Activated T-cell treated with anti-CD3 and anti-CD28 coated beads for 48 hours (primary cell): ENCODE measurements at places on chromosomes 3 and 15.
A peak's percentile ranks its signal among the peaks of the same experiment; 100 is the strongest.

GRCh38 chr3:106130384-106131198 lies 261.8 kb upstream of the CBLB start:
- no peak for DNase-seq

GRCh38 chr3:115469649-115470048 lies 153.7 kb upstream of the GAP43 start:
- no peak for DNase-seq

DNA sequence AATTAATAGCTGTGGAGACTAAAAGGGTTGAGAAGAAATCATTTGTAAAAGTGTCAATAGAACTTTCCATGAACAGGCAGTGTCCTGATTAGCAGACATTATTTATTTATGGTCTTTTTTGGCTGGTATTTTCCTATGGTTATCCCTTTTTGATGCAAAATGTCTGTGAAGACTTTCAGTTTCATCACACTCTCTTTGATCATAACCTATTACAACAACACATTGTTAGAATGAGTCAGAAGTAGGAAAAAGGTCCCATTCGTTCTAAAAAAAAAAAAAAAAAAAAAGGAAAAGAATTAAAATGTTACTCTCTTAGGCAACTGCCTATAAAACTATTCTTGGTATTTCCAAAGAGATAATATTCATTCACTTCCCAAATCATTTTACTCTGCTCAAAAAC lies 62.1 kb downstream of the SLC49A4 start:
- no peak for DNase-seq

- DNase-seq: no peak
These were observed 2.4 kb upstream of the MAGI1 start for GRCh38 chr3:66041116-66041515.

DNA sequence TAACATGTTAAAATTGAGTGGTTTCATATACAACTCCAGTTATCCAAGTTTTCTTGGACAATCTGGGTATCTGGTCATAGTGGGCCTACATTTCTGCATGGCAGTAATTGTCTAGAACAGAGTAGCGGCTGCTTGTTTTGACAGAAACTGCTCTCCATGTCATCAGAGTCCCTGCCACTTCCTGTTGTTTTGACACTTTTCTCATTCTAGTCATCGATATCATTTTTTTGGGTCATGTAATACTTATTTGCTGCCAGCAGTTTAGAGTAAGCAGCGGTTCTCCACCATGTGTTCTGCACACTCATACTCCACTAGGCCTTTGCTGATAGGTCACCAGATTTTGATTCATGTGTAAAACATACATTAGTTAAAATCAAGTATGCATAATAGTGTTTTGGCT lies 81.5 kb downstream of the SLC25A26 start:
- no peak for DNase-seq

DNA sequence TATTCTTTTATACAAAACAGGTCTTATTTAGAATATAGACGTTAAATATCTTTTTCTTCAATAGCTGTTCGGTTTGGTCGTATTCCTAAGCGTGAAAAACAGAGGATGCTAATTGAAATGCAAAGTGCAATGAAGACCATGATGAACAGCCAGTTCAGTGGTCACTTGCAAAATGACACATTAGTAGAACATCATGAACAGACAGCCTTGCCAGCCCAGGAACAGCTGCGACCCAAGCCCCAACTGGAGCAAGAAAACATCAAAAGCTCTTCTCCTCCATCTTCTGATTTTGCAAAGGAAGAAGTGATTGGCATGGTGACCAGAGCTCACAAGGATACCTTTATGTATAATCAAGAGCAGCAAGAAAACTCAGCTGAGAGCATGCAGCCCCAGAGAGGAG lies 16.8 kb downstream of the NR1D2 start:
- no peak for DNase-seq

- no peak for DNase-seq
These were observed 61.9 kb downstream of the LRRK1 start for GRCh38 chr15:100981086-100981485.

DNA sequence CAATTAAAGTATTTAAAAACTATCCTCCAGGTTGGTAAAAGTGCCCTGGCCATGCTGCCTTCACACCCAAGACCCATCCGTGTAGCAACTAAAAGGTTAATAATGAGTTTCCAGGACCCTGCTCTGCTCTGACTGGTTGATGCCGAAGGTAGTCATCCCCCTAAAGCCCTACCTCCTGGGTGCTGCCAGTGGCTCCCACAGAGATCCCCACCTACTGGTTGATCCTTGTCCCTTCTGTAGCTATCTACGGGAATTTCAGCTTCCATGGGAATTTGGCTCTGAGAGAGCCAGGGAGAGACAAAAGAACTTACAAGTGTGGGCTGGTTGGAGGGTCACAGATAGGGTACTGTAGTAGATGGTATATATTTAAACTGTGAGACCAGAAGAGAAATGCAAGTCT lies 110.6 kb upstream of the NANOGP8 start:
- no peak for DNase-seq

DNA sequence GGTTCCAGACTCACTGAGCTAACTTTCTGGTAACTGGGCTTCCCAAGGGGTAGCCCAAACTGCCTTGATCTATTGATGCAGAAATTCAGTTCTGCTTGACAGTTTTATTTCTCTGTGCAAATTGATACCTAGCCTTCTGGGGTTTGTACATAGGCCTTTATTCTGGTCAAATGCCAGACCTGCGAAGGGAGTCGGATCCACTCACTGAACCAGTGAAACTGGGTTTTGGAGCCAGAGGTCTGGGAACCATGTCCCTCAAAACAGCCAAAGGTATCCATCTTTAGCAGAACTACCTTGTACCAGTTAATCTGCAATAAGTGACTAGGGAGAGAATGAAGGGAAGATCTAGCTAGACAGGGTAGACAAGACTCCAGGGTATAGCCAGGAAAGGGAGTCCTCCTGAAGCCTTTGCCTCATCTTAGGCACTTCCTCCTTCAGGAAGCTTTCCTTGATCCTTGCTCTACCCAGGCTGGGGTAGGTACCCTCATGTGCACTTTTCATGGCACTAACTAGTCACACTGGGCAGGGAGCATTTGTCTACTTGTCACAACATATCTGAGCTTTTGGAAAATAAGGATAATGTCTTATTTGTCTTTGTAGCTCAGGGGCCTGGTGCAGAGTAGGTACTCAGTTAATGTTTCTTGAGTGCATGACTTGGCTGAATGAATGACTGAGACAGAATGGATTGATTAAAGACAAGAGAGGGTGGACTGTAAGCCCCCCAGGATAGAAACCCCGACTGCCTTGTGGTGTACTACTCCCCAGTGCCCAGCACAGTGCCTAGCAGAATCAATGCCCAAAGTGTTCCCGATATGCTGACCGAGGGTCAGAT lies 1.4 kb upstream of the SNX33 start:
- no peak for DNase-seq

DNA sequence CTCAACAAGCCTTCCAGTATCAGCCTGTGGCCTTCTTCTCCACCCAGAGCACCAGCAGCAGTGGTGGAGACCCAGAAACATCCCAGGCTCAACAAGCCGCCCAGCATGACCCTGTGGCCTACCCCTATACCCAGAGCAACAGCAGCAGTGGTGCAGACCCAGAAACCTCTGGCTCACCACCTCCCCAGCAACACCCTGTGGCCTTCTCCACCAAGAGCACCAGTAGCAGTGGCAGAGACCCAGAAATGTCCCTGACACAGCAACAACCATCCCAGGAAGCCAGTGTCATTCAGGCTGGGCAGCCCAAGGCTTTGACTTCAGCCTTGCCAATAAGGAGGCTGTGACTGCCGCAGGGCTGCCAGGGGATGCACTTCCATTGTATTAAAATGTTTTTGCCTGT lies 16.3 kb upstream of the EMC3 start:
- DNase-seq: no peak

GRCh38 chr15:40328176-40328575 lies 4.7 kb downstream of the INAFM2 start:
- no peak for DNase-seq

GRCh38 chr15:63891079-63891767 lies 57.5 kb upstream of the HERC1 start:
- DNase-seq: peak; percentile 67

GRCh38 chr3:185144784-185145183 lies 8.1 kb downstream of the C3orf70 start:
- no peak for DNase-seq

DNA sequence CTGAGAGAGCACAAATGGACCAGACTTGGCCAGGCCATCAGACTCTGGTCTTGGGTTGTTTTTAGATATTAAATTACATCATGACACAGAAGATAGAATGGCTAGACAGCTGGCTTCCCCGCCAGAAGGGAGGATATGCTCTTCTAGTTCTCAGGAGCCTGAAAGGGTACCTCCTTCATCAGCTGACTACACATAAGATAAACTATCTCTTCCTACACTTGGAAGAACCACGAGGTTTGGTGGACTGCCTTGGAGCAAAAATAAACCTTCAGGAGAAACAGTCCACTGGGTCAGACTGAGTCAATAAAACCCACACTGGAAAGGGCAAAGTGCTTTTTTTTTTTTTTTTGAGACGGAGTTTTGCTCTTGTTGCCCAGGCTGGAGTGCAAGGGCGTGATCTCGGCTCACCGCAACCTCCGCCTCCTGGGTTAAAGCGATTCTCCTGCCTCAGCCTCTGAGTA lies 26.3 kb upstream of the DYNC1LI1 start:
- DNase-seq: no peak

DNA sequence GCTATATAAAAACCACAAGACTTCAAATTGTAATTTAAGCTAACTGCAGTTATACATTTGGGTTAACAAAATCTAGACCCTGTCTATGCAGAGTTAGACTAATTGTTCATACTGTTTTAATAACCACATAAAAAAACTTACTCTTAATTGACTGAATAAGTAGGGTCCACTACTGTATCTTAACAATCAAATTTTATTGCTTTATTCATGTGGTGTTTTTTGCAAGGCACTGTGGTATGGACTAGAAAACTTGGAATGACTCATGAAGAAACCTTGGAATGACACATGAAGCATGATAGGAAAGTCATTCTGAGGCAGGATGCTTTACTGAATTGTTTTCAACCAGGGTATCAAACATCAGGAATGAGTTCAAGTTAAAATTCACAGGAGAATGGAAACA lies 2.3 kb downstream of the SERP1 start:
- DNase-seq: no peak

DNA sequence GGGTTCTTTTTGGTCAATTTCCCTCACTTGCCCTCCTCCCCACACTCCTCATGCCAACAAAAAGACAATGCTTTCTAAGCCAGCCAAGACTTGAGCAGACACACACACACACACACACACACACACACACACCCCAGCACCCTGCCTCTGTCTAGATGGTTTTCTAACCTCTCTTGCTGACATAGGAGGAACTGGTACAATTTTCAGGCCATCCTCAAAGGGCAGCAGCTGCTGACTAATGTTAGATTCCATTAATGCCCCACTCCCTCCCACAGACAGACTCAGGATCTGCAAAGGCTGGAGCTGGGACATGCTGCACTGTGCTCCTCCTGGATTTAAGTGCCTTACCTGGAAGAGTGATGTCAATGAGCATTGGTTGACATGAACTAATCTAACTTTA lies 438.4 kb downstream of the OCA2 start:
- no peak for DNase-seq

DNA sequence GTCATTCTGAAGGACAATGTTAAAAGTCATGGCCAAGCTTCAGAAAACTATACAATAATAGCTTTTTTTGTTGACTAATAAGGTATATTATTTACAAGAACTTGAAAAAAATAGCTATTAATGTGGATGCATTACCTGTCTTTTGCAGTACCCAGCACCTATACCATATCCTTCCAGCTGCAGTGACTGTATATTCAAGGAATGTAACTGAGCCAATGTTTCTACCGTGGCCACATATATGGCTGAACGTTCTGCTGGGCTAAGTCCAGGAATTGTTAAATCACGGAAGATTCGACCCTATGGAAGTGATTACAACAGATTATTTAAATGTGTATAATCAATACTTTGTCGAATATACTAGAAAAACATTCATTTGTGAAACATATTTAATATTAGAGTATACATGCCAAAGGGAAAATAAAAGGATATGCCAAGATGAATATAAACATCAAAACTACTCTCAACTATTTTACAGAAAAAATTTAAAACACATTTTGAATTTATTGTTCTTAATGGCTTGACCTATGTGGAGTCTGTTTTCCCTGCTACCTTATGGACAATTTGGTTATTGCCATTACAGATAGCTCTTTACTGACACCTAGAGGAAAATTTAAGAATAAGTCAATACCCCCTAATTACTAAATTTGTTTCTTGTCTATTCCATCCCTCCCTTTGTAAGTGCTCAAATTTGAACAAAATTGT lies 17.6 kb downstream of the ACAD11 start:
- no peak for DNase-seq

- no peak for DNase-seq
These were observed 28.4 kb downstream of the TFRC start for GRCh38 chr3:196053487-196053886.
